MCF 10A (cell line): ENCODE measurements at places on chromosomes 6 and 20. TPM values are rescaled to one million over a fixed set of nuclear protein-coding genes. Genes with fewer than 3 reads are reported as not detected.

BPIFB1 gene
- not detected in 2 replicates for total RNA-seq

AIF1 gene
- not detected in 2 replicates for total RNA-seq

PTCRA gene
- total RNA-seq = not detected in 2 replicates

GDAP1L1 gene
- total RNA-seq = 0.37 TPM in 1 of 2 replicates, not detected in the other

NKX2-4 gene
- not detected in 2 replicates for total RNA-seq
